Activated CD4-positive, alpha-beta T cell treated with anti-CD3 and anti-CD28 coated beads, Interleukin-10, Interleukin-2, amounts not matched to agents 100 ng/mL and 50 ng/mL, durations not matched to agents 16 hours and 8 hours (primary cell): ENCODE measurements at places on chromosomes 7 and 10.
A peak's percentile ranks its signal among the peaks of the same experiment; 100 is the strongest.

- no peak for DNase-seq
These were observed 206.1 kb downstream of the CHRM2 start for GRCh38 chr7:137074391-137075030.

- DNase-seq = peak; percentile 9
These were observed 63.4 kb downstream of the RNF32 start for GRCh38 chr7:156703773-156704482.

GRCh38 chr10:124957404-124957947, 15.6 kb downstream of the ZRANB1 start:
- no peak for DNase-seq

- DNase-seq = peak; percentile 57
These were observed 170.0 kb downstream of the PRKCQ start for GRCh38 chr10:6409971-6410643.

DNA sequence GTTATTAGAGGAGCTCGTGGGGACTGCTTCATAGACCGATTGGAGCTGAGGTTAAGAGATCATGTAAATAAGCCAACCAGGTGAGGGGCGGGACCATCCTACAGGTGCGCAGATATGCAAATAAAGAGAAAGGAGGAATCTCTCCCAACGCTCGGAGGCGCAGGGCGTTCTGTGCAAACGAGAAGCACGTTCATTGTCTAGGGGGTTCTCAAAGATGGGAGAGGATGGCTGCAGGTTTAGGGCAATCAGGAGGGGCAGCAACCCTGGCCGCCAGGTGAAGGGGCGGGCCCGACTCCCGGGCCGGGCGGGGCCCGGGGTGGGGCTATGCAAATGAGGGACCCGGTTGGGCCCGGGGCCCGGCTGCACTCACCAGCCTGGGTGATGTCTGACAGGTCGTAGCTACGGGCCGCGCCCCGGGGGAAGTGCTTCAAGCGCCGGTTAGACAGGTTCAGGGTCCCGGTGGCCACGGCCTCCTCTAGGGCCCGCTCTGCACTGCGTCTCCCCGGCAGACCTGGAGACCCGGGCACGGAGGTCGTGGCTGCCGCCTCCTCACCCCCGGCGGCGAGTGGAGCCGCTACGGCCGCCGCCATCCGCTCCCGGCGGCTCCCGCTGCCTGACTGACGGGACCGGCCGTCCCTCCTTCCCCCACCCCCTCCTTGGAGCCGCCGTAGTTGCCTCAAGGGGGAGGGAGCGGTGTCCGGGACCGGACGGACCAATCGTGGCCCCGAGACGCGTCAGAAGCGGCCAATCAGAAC, at the start of gene LRCH4:
Gene LRCH4 (minus strand): TSS at position 619 of the 755 bp plus-strand sequence. CDS start 29 bp downstream, at position 590.
- DNase-seq = peak; percentile 60

- DNase-seq = no peak
These were observed 281.7 kb downstream of the AHR start for GRCh38 chr7:17580141-17580540.

DNA sequence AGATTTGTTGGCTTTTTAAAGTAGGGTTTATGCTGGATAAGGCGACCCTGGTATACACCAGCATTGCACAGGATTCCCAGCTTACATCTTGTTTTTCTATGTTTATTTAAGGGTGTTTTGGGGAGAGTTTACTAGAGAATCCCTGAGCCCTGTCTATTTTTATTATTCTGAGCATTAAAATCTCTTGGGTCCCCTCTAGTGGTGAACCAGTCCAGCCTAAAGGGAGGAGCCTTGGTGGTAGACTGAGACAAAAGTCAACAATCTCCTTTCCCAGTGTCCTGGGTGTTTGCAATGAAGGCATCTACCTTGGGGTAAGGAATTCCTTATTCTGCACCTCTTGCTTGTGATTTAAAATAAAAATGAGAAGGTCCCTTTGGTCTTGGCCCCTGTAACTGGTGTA, 38.2 kb downstream of the ANTXRL start:
- DNase-seq = no peak

DNA sequence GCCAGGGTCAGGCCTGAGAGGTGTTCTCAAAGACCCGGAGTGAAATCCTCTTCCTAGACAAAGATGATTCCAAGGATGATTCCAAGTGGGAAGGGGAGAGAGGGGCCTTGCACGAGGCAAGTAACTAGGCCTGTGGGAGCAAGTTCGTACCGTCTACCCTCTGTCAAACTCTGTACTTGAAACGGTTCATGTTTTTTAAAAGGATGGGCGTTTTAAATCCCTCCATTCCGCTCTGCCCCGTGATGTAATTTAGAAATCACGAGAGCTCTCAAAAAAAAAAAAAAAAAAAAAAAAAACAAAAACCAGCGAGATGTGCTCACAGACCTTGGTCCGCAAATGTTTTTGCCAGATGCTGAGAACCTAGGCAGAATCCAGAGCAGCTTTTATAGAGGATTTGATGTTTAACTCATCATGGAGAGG, 114.7 kb upstream of the CARD11 start:
- DNase-seq = no peak

DNA sequence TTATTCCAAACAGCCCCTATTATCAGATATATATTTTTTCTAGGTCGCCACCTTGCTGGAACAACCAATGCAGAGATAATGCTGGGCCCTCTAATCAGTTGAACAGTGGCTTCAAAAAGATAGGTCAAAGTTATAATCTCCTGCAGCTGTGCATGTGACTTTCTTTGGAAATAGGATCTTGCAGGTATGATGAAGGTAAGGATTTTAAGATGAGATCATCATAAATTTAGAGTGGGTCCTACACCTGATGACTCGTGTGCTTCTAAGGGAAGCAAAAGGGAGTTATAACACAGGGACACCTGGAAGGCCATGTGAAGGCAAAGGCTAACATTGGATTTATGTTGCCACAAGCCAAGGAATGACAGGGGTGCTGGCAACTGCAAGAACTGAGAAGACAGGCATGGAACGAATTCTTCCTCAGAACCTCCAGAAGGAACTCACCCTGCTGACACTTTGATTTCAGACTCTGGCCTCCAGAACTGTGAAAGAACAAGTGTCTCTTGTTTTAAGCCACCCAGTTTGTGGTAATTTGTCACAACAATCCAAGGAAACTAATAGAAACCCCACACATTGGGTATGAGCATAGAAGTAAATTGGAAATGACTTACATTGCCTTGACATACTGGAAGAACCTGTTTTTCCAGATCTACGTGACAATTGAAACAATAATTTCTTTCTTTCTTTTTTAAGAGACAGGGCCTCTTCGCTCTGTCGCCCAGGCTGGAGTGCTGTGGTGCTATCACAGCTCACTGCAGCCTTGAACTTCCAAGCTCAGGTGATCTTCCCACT, 34.4 kb downstream of the CCDC71L start:
- DNase-seq = no peak

GRCh38 chr7:151012911-151013347, 11.4 kb downstream of the ATG9B start:
- no peak for DNase-seq

DNA sequence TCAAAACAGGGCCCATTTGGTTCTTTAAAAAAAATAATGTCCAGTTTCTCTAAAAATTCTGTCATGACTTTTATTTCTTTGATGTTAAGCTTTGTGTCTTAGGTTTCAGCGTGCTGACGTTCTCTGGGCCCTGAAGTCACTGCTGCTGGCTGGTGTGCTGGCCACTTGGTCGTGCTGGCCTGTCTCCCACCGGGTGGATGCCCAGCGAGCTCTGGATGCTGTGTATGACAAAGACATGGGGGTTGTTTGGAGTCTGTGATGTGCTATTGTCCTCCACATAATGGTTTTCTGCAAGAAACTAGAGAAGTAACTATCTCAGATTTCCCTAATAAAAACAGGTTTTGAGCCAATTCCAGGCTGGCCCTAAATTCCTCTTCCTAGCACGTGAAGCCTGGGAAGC, 9.5 kb upstream of the IDI2 start:
- DNase-seq = no peak

DNA sequence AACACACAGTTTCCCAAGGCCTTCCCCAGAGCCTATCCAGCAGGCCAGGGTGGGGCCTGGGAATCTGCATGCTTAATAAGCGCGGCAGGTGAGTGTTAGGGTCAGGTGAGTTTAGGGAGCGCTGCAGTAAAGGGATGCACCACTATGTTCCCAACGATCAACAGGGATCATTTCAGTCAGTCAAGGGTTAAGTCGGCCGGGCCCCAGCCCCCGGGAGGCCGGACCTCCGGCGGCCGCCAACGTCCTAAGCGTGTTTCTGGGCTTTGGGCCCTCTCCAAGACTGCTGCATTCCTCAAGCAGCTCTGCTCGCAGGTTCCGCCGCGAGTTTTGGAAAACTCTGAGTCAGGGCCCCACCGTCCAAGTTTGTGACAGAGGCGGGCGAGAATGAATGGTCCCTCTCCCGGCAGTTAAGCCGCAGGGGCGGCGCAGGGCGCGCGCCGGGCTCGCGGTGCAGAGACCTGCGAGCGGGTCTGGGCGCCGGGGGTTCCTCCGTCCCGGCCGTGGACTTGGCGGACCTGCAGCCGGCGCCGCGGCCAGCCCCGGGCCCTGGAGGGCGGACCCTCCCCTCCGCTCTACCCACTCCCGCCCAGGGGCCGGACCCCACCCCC, 81.6 kb downstream of the ARHGAP22 start:
- no peak for DNase-seq

- no peak for DNase-seq
These were observed 253.2 kb downstream of the INHBA start for GRCh38 chr7:41449694-41450093.
